ENCODE measurements at places on chromosomes 7 and 10.

DNA sequence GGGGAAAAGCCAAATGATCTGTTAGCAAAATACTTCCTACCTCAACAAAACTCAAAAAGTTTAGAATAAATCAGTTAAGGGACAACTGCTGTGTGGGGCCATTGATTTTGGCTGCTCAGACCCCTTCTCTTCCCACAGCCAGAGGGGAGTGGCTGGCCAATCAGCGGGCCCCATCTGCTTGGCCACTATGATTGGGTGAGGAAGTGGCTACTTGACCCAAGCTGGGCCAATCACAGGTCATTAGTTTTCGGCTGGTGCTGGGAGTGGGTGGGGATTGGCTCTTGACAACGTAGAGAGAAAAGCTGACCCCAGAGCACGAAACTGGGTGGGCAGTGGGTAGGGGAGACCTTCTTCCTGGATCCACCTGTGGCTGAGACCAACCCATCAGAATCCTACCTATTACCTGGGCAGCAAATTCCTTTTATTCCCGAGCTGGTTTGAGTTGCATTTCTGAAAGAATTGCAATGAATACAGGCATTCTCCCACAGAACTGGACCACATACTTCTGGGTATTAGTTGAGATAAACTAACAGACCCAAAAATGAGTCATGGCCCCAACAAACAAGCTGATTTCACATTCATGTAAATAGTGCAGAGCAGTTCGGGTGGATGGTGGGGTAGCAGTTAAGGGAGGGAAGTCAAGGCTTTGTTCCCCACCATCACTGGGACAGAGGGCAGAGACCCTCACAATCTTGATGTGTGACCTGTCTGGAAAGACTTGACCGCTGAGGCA is 35.6 kb upstream of the HMX3 start:
- no peak for DNase-seq

DNA sequence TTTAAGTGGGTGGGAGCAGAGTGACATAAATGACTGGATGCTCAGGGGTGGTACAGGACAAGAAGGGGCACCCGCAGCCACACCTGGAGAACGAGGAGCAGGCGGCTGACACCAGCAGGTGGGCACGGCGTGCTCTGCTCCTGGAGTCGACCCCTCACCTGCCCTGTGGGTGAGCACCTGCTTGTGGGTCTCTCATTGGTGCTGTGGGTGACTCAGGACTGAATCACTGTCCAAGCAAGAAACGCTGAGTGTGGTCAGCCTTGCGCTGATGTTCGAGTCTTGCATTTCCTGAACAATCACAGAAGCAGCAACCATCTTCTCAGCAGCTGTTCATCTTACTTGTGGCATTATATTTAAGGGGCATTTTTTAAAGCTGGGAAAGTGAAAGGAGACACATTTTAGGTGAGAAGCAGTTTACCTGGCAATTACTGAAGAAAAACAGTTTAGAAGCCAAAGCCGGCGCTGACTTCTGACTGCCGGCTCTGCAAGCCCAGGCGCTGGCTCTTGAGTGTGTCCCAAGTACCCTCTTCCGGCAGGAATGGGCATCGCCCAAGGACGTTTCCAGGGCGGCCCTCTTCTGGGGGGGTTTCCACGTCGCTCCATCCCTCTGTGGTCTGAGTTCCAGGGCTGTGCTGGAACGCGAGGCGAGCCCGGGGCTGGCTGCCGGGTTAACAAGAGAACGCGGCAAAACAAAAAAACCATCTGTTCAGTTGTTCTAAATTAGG is 145.2 kb upstream of the PFKP start:
- no peak for DNase-seq

GRCh38 chr10:119377451-119377957 is 165.0 kb downstream of the RGS10 start:
- no peak for DNase-seq

- peak; percentile 46 for DNase-seq
Measured at GRCh38 chr10:86207226-86207625, 159.4 kb downstream of the GRID1 start.

GRCh38 chr10:32982293-32982709 is 24.3 kb upstream of the ITGB1 start:
- DNase-seq = no peak

DNA sequence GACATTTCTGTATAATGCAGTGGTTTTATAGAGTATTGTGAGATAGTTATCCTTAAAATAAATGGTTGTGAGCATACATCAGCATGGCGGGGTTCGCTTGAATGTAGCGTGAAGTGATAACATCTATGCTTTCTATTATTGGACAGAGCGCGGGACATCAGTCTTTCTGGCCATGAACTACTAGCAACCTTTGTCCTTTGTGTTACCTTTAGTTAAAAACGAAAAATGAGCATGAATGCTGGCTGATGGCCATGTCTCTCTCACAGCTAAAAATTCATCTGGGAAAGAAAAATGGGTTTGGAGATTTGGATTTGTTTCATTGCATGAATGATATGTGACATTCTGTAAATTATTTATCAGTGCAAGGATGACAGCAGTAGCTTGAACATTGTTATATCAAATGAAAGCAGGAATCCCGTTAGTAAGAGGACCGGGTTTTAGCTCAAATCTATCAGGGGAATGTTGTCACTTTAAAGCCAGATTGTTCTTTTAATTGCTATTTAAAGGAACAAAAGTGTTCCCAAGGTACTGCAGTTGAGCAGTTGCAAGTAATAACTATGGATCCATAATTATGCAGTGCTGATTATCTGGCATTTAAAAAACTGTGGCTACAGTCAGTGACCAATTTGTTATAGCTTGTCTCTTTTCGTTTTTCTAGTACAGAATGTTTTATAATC is 131.0 kb downstream of the KAT6B start:
- no peak for DNase-seq

GRCh38 chr7:151251689-151252560 is 3.4 kb upstream of the SMARCD3 start:
- DNase-seq = peak; percentile 91

GRCh38 chr10:78650122-78650521 is 418.6 kb upstream of the ZMIZ1 start:
- no peak for DNase-seq

- no peak for DNase-seq
Measured at GRCh38 chr7:2242541-2243429, 759 bp downstream of the NUDT1 start.

DNA sequence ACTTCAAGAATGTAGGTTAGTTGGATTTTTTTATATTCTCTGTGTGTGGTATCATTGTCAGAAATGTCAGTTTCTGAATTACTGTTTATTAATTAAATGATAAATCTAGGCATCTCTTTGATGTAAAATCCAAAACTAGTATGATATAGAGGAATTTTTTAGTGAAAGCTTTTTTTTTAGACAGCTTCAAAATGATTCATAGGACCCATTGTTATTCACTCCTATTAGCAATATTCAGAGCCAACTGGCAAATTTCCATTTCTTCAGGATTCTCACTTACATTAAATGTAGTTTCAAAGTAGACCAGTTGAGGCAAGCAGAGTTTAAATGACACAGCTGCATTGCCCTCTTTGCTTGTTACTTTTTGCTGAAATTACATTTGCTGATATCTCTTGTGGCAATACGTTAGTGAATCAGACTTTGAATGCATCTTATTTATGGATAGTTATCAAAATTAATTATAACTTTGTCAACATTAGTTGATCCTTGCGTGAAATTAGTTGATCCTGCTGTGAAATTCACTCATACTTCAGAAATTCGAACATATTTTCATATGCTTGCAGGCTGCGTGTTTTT is 20.3 kb downstream of the ZNF277 start:
- DNase-seq = no peak

- DNase-seq = no peak
Measured at GRCh38 chr10:36030516-36030915, 388.4 kb upstream of the FZD8 start.

GRCh38 chr7:24572393-24572996 is 757 bp upstream of the PALS2 start:
- DNase-seq = peak; percentile 80

DNA sequence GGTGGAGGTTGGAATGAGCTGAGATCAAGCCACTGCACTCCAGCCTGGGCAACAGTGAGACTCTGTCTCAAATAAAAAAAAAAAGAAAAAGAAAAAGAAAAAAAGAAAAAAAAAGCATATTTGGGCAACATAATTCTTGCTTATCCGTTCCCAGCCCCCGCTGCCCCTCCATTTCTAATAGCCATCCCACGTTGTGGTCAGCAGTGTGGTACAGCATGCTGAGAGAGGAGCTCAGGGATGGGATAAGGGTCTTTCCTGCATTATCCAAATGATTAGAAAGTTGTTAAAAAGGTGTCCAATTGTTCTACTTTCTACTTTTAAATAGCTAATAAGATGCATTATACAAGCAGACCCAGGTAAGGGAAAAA is 104.9 kb upstream of the ZNF92 start:
- DNase-seq = no peak

GRCh38 chr10:110918643-110919348 is at the start of gene BBIP1:
BBIP1 (minus strand) TSS chr10:110919180; CDS start chr10:110918157, 1,023 bp downstream.
- DNase-seq = no peak

GRCh38 chr10:70880077-70880534 is 8.3 kb downstream of the PCBD1 start:
- DNase-seq = peak; percentile 88

GRCh38 chr10:68196701-68197100 is 35.2 kb downstream of the ATOH7 start:
- DNase-seq = no peak

DNA sequence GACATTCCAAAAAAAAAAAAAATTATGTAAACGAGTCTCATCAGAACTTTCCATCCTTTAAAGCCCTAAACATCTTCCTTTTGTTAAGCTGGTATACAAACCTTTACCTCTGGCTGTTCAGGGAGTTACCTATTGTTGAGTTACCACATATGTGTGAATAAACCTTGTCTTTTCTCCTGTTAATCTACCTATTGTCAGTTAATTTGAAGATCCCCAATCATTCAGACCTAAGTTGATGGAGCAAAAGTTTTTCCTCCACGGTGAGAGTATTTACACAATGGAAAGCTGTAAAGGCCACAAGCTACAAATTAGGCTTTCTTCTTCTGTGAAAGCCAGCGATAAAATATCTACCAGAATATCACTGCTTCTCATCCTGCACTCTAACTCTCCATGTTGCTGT is 80.3 kb downstream of the SKAP2 start:
- DNase-seq = no peak

GRCh38 chr10:108894402-108895301 is 1028.7 kb downstream of the XPNPEP1 start:
- DNase-seq = no peak

DNA sequence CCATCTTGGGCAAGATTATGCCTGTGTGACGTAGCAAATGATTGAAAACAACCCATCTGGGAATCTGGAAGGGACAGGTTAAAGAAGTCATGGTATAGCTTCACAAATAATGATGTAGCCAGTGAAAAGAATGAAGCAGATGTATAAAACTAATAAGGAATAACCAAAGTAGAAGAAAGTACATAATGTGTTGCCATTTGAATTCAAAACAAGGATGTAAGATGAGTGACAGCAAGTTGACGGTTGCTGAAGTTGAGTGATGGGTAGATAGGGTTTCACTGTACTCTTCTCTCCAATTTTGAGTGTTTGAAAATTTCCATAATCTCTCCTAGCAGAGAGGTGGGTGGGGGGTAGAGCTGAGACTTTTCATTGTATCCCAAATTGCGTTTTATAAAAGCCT is 133.6 kb downstream of the FANK1 start:
- DNase-seq = no peak

GRCh38 chr7:121833991-121834390 is 39.0 kb upstream of the PTPRZ1 start:
- DNase-seq = no peak

- DNase-seq = no peak
Measured at GRCh38 chr7:17472939-17473338, 174.5 kb downstream of the AHR start.
